ENCODE measurements at places on chromosomes 11 and 22.

GRCh38 chr11:103453126-103453525 is 343.9 kb downstream of the DYNC2H1 start:
- no peak for DNase-seq

- no peak for DNase-seq
Measured at GRCh38 chr11:45675646-45676045, 10.2 kb upstream of the CHST1 start.

DNA sequence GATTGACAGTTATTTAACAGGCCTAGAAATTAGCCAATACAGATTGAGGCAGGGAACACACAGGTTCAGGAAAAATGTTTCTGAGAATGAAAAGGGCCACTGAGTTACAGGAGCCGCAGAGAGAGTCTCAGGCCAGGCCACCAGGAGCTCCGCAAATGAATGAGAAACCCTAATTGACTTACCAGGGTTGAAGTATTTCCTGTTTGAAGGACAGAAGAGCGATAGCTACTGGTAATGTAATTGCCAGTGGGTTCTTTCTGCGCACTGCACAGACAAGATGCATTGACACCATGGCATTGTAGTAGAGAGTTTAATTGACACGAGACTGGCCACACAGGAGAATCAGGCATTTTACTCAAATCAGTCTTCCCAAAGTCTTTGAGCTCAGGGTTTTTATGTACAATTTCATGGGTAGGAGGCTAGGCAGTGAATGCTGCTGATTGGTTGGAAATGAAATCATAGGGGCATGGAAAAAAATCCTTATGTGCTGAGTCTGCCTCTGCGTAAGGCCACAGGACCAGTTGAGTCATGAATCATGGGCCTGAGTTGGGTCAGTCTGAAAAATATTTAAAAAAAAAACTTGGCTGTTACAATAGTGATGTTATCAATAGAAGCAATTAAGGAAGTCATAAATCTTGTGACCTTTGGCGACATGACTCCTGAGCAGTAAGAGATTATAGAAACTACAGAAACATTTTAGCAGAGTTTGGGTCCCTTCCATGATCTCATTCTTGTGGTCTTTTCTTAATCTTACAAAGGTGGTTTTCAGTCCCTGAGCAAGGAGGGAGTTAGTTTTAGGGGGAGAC is 203.8 kb downstream of the CASP12 start:
- no peak for DNase-seq

- no peak for DNase-seq
Measured at GRCh38 chr11:8342821-8343681, 79.4 kb upstream of the LMO1 start.

GRCh38 chr11:109606256-109606655 is 184.3 kb downstream of the C11orf87 start:
- DNase-seq: no peak

- no peak for DNase-seq
Measured at GRCh38 chr11:100774859-100775258, 87.8 kb downstream of the ARHGAP42 start.

All from iPS DF 19.7 (cell line).